D721Med (cell line): ENCODE measurements at places on chromosomes 6 and 20.

DNA sequence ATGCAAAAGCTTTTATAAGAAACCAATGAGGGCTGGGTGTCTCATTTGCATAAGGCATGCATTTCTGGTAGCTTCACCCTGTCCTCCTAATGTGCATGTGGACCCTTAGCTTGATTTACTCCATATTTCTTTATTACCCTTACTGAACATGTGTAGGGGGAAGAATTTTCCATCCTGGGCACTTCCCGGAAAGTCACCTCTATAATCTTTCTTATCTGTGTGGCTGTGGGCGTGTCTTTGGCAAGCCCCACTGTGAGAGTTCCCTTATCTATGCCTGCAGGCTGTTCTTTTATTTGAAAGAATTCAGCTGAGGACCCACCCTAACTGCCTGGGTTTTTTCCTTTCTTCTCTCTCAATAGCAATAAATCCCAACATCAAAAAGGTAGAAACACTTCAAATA is 627.8 kb downstream of the DOK5 start:
- DNase-seq = no peak

DNA sequence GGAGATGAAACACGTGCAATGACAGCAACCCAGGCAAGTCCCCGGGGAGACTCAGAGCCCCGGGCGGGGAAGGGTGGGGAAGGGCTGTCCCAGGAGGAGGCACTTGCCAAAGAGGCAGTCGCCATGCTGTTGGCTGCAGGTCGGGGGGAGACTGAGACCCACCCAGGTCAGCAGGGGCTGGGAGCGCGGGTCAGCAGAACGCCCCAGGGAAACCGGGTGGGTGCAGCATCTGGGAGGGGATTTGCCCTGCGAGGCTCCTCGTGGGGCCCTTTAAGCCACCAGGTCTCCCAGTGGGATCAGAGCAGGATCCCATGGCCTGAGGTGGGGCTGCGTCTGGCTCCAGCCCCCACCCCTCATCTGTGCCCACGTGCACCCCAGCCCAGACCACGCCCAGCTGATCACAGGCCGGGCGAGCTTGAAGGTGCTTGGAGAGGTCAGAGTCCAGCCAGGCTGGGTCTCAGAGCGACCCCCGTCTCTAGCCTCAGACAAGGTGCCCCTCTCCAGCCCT is 65.5 kb downstream of the YTHDF1 start:
- DNase-seq = no peak

- no peak for DNase-seq
Observed at GRCh38 chr20:55200317-55200716, 724.9 kb downstream of the DOK5 start.

DNA sequence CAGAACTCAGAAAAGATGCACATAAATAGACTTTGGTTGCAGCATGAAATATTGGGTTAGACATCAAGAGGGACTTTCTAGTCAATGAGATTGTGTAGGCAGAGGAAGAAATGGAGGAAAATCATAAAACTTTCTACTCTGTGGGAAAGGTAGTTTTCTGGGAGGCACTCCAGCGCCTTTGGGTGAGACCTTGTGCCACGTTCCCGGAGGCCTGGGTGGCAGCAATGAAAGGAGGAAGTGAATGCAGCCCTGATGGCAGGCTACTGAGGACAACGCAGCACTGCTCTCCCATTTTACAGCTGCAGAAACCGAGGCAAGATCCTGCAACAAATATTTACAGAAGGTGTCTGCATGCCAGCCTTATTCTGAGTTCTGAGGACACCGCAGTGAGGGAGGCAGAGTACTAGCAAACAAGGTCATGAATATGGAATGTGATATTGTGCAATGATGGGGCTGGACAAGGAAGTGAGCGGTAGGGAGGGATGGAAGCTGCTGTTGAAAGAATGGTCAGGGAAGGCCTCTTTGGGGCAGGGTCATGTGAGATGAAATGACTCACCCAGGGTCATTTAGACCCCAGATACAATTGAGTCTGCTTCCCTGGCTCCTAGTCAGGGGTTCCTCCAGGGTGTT is 159.1 kb downstream of the TFAP2C start:
- no peak for DNase-seq

GRCh38 chr6:122114717-122115116 is 284.7 kb upstream of the HSF2 start:
- no peak for DNase-seq

GRCh38 chr20:38828514-38829295 is 23.2 kb downstream of the PPP1R16B start:
- DNase-seq = no peak

DNA sequence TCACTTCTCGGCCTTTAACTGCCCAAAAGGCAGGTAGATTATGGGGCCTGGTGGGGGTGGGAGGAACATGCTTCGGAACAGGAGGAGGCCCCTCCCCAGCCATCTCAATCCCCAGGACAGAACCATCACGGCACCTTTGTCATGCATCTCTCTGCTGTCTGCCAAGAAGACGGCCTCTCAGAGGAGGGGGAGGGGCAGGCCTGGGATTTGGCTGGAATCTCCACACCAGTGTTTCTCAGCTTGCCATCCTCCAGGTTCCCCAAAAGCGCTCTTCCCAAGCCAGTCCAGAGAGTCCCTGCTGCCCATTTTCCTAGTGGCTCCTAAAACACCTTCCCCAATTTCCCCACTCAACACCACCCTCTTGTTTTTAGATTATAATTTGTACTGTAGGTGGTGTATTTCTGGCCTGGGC is 2.5 kb upstream of the POU5F1 start:
- DNase-seq = no peak

DNA sequence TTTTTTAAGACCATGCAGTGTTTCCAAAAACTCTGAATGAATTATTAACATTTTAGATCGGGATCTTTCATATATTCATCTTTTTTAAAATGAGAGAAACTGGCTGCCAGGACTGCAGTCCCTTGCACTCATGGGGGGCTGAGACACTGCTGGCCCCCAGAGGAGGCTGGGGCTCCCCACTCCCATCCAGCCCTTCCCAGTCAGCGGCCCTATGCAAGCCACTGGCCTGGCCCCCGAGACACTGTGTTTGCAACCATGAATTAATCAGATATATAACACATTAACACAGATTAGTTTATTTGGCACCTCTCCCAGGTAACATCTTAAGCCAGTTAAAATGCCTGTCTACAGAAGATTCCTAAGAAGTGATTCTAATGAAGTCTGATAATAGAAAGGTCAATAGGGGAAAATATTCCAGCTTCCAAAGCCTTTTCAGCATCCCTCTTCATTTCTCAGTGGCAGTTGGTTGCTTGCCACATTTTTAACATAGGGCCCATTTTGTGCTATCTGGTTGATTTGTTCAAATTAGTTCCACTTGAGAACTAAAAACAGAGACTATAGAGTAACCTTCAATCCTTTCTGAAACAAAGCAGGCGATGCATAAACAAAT is 184.4 kb upstream of the FBXL4 start:
- DNase-seq = no peak
